Heart left ventricle (tissue), 16 donors: ENCODE measurements at places on chromosomes 11 and 22. TPM values are rescaled to one million over a fixed set of nuclear protein-coding genes. Genes with fewer than 3 reads are reported as not detected.

- no peak for DNase-seq
Observed at GRCh38 chr11:109641549-109641948, 219.6 kb downstream of the C11orf87 start.

SOX6 gene
- 15.6 TPM for total RNA-seq

DNA sequence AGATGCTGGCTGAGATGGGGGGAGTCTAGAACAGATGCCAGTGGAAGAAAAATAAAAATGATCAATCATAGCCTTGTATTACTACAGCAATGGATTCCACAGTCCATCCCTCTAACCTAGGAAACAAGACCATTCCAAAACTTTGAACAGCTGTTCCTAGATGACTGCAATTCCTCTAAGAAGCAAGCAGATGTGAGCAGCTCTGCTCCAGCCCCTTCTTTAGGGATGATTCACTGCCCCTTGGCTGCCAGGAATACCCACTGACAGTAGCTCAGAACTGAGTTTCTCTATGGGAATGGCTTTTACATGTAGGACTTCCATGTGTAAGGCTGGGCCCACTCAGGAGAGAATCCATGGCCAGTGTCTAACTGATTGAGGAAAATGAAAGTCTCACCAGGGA lies 943.9 kb downstream of the OPCML start:
- no peak for DNase-seq

- DNase-seq = no peak
Observed at GRCh38 chr22:39932918-39933649, 27.1 kb upstream of the TMA7B start.

- no peak for DNase-seq
Observed at GRCh38 chr22:29903371-29903770, 20.4 kb downstream of the MTMR3 start.

- DNase-seq = no peak
Observed at GRCh38 chr11:119982517-119983239, 155.2 kb downstream of the TRIM29 start.

GRCh38 chr11:44188643-44189042 lies 93.2 kb downstream of the EXT2 start:
- DNase-seq = no peak

CRYBB2 gene
- total RNA-seq = not detected

- no peak for DNase-seq
Observed at GRCh38 chr22:37219533-37219932, 7.3 kb upstream of the SSTR3 start.
